ENCODE measurements at places on chromosomes 6 and 20. TPM values are rescaled to one million over a fixed set of nuclear protein-coding genes. Genes with fewer than 3 reads are reported as not detected.

The SASH1 gene
- total RNA-seq = 0.05 TPM

The GLP1R gene
- total RNA-seq = not detected

The SLC52A3 gene
- total RNA-seq = not detected

The IMPG1 gene
- total RNA-seq = not detected

The CD93 gene
- total RNA-seq = 0.14 TPM

The AIF1 gene
- total RNA-seq = 76.5 TPM

DNA sequence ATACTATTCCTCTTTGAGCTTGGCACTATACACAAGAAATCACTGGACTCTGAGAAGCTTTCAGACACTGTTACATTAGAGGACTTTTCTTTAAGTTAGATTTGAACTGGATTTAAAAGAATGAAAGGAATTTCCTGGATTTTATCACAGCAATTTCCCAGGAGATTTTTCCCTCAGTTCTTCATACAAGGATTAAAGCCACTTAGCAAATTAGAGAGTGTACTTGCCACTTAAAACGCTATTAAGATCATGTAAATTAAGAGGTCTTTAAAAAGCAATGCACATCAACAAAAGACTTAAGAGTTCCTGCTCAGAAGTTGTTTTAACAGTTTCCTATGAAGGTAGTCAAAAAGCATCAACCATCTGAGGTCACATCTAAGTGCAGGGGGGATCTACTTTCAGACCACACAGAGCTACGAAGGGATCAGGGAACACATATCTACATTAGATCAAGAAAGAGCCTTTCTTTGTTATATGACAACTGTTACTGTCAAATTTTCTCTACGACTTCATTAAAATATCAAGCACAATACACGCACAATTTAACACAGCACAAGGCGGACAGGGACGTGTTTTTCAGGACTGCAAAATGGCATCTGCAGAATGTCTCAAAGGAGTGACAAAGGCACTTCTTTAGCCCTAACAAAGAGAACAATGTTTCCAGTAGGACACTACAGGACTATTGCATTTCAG is 65.8 kb downstream of the EPB41L2 start:
- no peak for DNase-seq

- no peak for DNase-seq
These were observed 14.9 kb downstream of the FGD2 start for GRCh38 chr6:37020381-37020780.

DNA sequence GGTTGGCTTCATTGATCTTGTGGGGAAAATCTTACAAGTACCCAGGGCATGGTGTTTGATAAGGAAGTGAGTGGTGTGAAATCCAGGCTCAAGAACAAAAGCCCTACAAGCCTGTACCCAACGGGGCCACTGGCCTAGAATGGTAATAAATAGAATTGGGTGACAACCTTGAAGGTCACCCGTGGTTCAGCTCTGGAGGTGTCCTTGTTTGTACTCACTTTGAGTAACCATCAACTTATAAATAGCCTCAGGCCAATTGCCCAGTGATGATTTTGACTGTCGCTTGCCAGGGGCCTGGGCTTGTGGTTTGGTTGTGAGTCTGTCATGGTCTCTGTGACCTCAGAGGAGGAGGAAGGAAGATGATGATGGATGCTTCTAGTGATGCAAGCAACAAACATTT is 87.8 kb downstream of the PHACTR3 start:
- no peak for DNase-seq

GRCh38 chr6:95819461-95819860 is 196.3 kb upstream of the FUT9 start:
- no peak for DNase-seq

DNA sequence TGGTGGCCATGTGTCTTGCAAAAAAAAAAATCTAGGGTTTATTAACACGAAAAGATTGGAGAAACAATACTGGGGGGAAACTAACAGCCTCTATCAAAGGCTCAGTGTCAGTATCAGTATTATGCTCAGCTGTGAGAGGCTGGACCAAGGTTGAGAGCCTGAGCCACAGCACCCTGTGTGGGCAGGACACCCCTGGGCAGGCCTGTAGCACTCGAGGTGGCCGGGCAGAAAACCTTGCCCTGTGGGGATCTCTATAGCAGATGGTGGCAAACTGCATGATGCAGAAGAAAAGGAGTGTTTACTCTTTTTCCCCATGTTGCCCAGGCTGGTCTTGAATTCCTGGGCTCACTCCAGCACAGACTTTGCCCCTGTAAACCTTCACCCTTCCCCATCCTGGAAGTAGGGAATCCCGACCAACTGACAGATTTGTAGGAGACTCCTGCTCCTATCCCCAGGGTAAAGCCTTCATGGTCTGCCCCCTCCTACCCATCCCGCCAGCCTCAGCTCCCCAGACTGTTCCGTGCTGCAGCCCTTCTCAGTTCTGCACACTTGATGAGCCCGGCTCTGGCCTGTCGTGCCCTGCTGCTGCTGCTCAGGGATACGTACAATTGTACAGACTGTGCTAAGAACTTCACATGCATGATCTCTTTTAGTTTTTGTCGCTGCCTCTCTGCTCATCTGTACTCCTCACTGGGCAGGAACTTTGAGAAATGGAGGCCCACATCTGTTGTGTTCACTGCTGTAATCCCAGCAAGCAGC is 8.0 kb upstream of the KIFC1 start:
- no peak for DNase-seq

GRCh38 chr20:62808211-62808865 is 3.7 kb downstream of the OGFR start:
- DNase-seq = peak; percentile 78

GRCh38 chr6:25975923-25976560 is 13.4 kb downstream of the TRIM38 start:
- no peak for DNase-seq

- DNase-seq = no peak
These were observed 45.3 kb downstream of the NINL start for GRCh38 chr20:25539742-25540672.

DNA sequence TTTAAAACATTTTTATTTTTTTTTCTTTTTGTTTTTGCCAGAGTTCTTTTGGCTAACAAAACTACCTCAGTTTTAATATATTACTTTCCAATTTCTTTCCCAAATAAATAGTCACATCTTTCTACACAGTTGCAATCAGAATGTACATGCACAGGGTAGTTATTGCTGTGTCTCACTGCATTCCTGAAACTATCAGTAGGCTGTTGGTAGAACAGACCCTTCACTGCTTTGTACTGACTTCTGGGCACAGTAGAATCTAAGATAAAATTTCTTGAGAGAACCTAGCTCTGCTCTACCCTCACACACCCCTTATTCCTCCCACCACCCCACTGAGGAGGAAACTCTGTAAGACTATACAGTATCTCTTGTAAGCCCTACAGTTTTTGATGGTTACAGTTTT is 19.9 kb downstream of the TPX2 start:
- no peak for DNase-seq

Measured in CD8-positive, alpha-beta T cell (primary cell).